ENCODE measurements at places on chromosomes 5 and 9.

GRCh38 chr9:2664174-2665065, 42.8 kb downstream of the VLDLR start:
- DNase-seq = no peak

DNA sequence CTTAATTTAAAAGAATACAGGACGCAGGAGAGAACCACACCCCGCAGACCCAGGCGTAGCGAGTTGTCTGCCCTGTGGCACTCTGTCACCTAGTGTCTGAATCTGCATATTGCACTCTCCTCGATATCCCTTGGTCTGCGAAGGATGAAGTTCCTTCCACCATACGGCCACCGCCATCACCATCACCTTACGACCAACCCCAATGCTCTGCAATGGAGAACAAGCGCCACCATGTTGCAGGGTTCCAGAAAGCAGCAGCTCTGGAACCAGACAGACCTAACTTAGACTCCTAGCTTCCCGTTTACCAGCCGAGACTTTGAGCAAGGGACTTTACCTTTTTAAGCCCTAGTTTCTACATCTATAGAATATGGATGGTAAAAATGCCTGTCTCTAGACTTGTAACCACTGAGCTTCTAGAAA, 77.4 kb upstream of the DMRT1 start:
- no peak for DNase-seq

GRCh38 chr9:72294936-72295335, 70.1 kb downstream of the ZFAND5 start:
- DNase-seq = no peak

- no peak for DNase-seq
Observed at GRCh38 chr5:72101828-72102227, 5.4 kb upstream of the MAP1B start.

DNA sequence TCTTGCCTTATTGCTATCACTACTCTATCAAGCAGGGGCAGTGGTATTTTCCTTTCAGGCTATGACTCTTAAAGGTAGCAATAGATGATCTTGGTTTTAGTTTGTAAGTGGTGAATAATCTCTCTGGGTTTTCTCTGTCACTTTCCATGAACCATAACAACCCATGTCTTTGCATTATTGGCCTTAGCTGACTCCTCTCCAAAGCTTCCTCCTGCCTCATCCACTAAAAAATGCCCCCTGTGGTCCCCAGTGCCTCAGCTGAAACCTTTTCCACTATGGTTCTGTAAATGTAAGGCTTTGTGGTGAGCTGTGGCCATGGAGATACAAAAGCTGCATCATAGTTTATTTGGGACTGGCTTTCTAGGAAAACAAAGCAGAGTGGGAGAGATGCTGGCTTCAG, 128.8 kb downstream of the GPBP1 start:
- no peak for DNase-seq

DNA sequence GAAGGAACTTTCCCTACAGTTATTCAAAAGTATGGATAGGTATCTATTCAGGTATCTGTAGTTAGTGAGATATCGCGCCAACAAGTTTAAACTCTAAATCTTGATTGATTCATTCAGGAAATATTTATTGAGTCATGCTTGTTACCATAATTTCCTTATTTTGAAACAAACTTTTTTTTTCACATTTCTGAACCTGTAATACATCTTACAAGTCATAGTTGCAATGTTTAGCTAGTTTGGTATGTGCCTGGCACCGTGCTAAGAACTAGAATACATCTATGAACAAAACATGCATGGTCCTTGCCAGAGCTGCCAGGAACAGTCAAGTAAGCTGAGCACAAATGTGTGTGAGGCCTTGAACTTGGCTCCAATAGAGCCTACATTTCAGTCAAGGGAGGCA, 226.4 kb downstream of the PCSK5 start:
- no peak for DNase-seq

DNA sequence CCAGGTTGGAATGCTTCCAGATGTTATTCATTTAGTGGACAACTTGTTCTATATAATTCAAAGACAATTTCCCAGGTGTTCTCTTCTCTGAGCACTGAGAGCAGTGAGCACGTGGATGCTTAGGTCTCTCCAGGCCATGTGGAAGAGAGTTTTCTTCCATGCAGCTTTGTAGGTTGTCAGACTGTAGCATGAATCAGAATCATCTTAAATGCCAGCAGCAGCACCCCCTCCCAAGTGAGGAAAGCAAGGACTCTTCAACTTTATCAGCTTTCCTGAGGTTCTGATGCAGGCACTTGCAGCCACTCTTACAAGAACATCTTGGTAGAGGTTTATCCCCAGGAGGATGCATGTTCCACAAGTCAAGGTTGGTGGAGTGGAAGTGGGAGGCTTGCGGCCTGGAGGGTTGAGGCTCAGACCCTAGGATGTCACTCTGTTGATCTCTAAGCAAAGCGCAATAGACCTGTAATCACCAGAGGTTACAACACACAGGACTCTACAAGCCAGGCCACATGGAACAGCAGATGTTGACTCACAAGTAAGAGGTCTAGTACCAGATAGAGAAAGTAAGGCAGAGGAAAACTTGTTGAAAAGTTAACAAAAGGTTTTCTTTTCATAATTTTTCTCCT, 47.7 kb downstream of the UGCG start:
- DNase-seq = no peak

- no peak for DNase-seq
Observed at GRCh38 chr5:129541648-129542251, 81.7 kb downstream of the ADAMTS19 start.

DNA sequence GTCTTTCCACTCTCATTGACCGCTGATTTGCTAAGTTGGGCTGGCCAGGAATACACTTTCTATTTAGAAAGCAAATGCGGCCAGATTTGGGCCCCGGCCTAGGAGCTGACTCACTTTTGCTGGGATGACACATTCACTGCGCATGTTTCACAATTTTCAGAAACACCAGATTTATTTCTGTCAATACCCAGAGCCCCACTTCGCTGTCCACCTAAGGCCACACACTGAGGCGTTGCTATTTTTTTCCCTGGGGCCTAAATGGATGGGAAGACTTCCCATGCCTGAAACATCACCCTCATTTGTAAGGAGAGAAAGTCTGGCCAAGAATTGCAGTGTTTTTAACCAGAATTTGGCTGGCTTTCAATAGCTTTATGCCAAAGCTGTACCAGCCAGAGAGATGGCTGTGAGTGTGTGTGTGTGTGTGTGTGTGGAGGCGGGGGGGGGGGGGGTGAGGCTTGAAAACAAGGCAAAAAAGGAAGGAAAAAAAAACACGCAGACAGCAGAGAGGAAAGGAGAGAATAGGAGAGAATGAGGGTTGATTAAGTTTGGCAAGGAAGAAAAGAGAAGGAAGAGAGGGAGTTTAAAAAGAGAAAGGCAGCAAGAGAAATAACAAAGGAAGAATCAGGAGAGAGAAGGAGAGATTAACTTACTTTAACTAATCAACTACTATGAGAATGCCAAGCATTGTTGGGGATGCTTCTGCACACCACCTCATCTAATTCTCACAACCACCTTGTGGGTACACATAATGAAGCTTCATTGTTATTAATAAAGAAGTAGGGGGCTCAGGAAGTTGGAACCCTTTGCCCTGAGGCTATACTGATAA, 261.4 kb upstream of the KLF4 start:
- no peak for DNase-seq

GRCh38 chr5:128329386-128329939, 208.6 kb downstream of the FBN2 start:
- DNase-seq = no peak

GRCh38 chr9:103625161-103625804, 468.8 kb upstream of the SMC2 start:
- no peak for DNase-seq

- DNase-seq = no peak
Observed at GRCh38 chr9:112912636-112913035, 22.0 kb upstream of the SLC46A2 start.

GRCh38 chr9:99778308-99778707, 43.4 kb upstream of the NR4A3 start:
- no peak for DNase-seq

DNA sequence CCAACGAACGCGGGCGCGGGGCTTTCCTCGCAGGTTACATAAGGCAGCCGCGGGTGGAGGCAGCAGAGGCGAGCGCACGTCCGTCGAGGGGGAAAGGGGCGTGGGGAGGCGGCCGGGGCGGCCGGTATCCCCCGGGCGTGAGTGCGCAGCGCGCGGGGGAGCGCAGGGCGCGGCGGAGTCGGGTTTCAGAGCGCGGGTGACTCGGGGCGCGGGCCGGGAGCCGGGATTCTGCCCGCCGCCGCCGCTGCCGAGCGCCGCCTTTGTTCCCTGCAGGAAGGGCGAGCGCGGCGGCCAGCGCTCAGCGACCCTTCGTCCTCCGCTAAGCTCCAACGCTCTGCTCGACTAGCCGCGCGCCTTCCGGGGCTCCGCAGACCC, at the start of gene COL15A1:
Gene COL15A1, plus strand, starts transcription at position 226 of the 375 bp plus-strand sequence. CDS start 155 bp downstream, outside the sequence.
- DNase-seq = no peak

DNA sequence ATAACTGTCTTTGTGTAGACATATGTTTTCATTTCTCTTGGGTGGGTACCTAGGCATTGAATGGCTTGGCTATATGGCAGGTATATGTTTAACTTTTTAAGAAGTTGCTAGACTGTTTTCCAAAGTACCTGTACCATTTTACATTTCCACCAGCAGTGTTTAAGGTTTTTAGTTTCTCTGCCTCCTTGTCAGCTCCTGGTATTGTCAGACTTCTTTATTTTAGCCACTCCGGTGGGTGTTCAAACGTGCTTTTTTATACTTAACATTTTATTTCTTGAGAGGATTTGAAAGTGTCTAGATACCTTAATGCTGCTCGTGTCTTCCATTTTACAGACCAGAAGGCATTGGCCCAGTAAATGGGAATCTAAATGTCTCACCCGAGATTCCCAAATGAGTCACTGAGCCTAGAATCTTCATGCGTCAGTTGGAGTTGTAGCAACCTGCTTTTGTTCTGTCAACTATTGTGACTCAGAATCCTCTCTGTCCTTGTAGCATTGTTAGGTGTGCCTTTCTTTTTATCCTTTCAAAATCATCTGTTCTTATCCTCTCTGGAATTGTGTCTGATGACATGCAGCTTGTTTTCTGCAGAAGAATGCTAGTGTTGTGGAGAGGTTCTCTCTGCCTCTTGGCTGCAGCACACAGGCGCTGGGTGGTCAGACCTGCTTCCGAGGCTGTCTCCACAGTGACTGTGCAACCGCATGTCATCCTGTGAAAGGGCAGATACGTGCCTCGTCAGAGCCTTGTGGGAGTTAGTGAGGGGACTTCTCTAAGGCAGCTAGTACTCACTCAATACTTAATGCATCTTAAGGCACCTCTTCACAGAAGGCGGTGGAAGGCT, 291.8 kb downstream of the AOPEP start:
- no peak for DNase-seq

DNA sequence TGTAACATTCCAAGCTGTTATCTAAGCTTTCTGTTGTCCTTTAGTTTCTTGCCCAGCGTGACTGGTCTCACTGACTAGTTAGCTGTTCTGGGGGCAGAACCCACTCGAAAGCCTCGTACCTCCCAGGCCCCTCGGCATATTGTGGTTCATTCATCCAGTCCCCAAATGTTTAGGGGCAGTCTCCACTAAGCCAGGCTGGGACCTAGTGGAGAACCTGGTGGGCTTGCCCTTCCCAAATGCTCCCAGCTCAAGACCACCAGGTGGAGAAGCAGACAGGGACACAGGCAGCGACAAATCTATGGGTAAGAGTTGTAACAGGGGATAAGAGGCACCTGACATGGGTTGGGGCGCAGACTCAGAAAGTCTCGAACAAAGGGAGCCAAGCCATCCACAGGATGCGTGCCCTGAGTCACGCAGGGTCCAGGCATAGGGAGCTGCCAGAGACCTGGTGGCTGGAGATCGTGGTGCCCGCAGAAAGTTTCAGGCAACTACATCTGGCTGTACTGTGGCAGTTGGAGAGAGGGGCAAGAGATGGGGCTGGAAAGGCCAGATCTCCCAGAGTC, 851 bp upstream of the EEIG1 start:
- DNase-seq = no peak

DNA sequence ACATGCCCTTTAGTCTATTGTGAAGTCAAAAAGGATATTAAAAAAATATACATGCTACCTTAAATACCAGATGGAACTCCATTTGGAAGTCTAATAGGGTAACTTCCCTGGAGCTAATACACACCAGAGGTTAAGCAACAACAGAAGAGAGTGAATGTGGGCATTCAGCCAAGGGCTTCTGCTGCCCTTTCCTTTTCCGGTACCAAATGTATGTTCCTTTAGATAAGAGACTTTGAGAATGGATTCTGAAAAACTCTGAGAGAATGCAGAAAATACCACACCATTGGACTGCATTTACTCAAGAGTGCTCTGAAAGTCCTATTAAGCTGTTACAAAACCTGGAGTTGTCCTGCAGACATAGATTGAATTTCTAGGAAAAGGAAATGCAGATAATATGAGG, 23.8 kb upstream of the TRPM3 start:
- no peak for DNase-seq

DNA sequence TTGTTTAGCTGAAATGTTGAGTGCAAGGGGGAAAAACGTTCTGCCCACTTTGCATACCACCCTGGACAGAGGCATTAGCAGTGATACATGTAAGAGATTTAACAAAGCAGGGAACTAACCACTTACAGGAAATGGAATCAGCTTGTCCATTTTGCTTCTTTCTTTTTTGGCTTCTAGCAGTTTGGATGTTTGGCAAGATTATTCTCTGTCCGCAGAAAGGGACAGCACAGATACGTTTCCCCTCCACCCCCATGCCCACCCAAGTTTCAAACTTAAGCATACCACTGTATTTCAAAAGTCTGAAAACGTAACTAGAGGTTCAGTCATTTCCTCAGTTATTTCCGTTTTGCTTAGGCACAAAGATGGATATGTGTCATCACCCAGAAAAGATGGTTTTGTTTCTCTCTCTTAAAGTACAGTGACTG, 118.4 kb downstream of the GDNF start:
- DNase-seq = no peak

GRCh38 chr9:93218671-93219420, 34.9 kb downstream of the WNK2 start:
- no peak for DNase-seq

- no peak for DNase-seq
Observed at GRCh38 chr5:603081-603998, 8.8 kb upstream of the CEP72 start.

GRCh38 chr5:1098986-1099597, 12.8 kb downstream of the SLC12A7 start:
- no peak for DNase-seq

DNA sequence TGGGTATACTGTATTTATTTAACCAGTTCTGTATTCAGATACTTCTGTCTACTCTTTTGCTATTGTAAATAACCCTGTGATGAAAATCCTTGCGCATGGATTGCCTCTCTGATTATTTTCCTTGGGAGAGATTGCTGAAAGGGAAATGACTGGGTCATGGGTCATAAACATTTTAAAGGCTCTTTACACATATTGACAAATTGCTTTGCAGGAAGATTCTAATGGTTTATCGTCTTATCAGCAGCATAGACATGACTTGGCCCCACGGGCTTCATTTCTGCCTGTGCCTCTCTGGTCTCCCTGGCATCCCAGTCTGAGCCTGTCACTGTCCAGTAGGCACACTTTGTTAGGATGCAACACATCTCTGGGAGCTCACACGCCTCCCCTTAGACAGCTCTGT, 52.3 kb downstream of the RGS3 start:
- DNase-seq = no peak

- no peak for DNase-seq
Observed at GRCh38 chr5:117138523-117138922, 563.9 kb upstream of the SEMA6A start.

GRCh38 chr9:27538647-27539046, 9.0 kb upstream of the MOB3B start:
- DNase-seq = no peak

GRCh38 chr5:170206216-170206615, 26.6 kb upstream of the C5orf58 start:
- DNase-seq = no peak

- no peak for DNase-seq
Observed at GRCh38 chr9:75552941-75553340, 337.5 kb upstream of the PCSK5 start.
